Activated T-helper 17 cell treated with anti-CD3 and anti-CD28 coated beads, Interleukin-2, amount 50 U/mL, for 72 hours (primary cell): ENCODE measurements at places on chromosomes 5 and 9. TPM values are rescaled to one million over a fixed set of nuclear protein-coding genes. Genes with fewer than 3 reads are reported as not detected.

DNA sequence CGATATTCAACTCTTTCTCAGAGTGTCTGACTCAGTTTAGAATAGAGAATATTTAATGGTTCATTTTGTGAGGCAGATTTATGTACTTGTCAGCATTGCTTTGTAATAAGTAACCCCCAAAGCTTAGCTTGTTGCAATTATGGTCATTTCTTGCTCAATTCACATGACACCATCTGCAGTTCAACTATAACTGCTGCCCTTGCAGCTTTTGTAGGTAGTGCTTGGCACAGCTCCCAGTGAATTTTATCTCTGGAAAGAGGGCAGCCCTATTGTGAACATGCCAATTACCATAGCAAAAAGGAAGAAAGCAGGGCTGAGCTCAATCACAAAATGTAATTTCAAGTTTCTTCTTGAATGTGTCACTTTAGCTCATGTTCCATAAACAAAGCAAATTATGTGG, 1587.7 kb upstream of the ACO1 start:
- H3K4me1 ChIP-seq = no peaks in the 10 kb centered on the region
- no peak for ATAC-seq
- no peaks in the 10 kb centered on the region for H3K27me3 ChIP-seq
- H3K36me3 ChIP-seq = no peaks in the 10 kb centered on the region
- no peak overlapping the region for H3K27ac ChIP-seq
- H3K4me3 ChIP-seq = no peak overlapping the region

- no peak overlapping the region for H3K4me3 ChIP-seq
- no peak for ATAC-seq
- no peaks in the 10 kb centered on the region for H3K36me3 ChIP-seq
- no peaks in the 10 kb centered on the region for H3K4me1 ChIP-seq
- H3K27me3 ChIP-seq = no peaks in the 10 kb centered on the region
These were observed 129.9 kb downstream of the ZSWIM6 start for GRCh38 chr5:61461926-61462325.

DNA sequence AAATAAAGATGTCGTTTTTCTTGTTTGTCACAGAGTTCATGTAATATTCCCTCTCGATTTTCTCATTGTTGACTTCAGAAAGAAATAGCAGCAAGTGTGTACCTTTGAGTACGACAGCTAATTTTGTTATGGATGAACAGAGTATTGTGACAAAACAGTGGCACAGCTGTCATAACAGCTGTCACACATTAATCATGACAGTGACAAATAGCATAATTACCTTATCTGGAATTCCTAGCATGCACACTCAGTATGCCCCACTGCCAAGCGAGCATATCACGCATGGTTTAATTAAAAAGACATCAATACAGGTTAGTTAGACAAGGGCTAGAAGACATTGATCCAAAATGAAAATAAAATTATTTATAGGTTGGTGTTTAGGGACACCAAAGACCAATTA, 375.1 kb downstream of the SPATA31D1 start:
- no peak overlapping the region for H3K27ac ChIP-seq
- no peaks in the 10 kb centered on the region for H3K4me1 ChIP-seq
- H3K4me3 ChIP-seq = no peak overlapping the region
- H3K36me3 ChIP-seq = no peaks in the 10 kb centered on the region
- ATAC-seq = no peak
- no peaks in the 10 kb centered on the region for H3K27me3 ChIP-seq

DNA sequence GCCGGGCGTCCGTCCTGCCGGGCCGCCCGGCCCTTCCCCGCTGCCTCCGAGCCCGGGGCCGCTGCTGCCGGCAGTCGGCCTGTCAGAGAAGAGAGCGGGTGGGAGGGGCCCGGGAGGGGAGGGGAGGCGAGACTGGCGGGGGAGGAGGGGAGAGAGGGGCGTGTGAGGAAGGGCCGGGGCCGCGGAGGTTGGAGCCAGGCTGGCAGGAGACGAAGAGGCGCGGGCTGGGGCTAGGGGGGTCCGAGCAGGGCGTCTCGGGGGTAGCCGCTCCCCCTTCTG, 570 bp downstream of the CREBRF start:
- peaks cover 19% of the 10 kb centered on the region for H3K36me3 ChIP-seq
- ATAC-seq = peak; percentile 53
- peak overlapping the region; percentile 94 for H3K27ac ChIP-seq

DNA sequence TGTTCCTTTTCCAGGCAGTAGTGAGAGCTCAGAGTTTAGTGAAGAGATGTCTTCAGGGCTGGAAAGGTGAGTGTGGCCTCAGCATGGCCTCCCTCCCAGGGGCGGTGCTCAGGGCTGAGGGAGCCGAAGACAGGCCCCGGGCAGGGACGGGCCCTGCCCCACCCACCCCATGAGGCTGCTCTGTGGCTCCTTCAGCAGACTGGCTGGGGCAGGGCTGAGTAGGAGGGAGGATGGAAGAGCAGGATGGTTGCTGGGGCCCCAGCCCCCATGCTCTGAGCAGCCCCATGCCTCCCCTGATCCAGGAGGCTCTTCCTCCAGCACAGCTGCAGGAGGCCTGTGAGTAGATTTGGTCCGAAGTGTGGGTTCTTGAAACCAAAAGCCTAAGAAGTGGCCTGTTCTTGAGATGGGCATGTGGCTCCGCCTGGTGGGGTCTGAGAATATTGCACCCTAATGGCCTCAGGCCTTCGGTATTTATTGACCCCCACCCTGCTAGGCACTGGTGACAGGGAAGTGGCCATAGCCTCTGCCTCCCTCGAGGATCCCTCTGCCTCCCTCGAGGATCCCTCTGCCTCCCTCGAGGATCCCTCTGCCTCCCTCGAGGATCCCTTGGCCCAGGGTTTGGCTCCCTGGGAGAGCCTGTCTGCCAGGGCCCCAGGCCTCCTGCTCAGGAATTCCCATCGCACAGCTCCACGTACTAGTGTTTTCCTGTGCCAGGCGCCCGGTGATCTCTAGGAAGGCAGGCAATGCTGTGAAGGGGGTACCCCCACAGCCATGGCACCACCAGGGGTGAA, 65.4 kb upstream of the GARNL3 start:
- H3K4me3 ChIP-seq = no peak overlapping the region
- no peaks in the 10 kb centered on the region for H3K4me1 ChIP-seq
- H3K27ac ChIP-seq = peak overlapping the region; percentile 30
- H3K27me3 ChIP-seq = no peaks in the 10 kb centered on the region

- no peaks in the 10 kb centered on the region for H3K36me3 ChIP-seq
- H3K4me3 ChIP-seq = no peak overlapping the region
- H3K27ac ChIP-seq = no peak overlapping the region
- no peak for ATAC-seq
- H3K27me3 ChIP-seq = no peaks in the 10 kb centered on the region
These were observed 19.0 kb downstream of the NACC2 start for GRCh38 chr9:136075881-136076678.

DNA sequence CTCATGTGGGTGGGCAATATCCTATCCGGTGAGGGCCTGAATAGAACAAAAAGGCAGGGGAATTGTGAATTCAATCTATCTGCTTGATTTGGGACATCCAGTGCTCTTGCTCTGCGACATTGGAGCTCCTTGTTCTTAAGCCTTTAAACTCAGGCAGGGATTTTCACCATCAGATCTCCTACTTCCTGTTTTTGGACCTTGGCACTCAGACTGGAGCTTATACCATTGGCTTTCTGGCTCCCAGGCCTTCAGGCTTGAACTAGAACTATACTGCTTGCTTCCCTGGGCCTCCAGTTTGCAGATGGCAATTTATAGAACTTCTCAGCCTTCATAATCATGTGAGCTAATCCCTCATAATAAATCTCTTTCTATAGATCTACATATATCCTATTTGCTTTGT, 134.3 kb upstream of the CLINT1 start:
- H3K36me3 ChIP-seq = no peaks in the 10 kb centered on the region
- peaks cover 15% of the 10 kb centered on the region for H3K4me1 ChIP-seq
- H3K27me3 ChIP-seq = peaks cover 30% of the 10 kb centered on the region
- H3K27ac ChIP-seq = no peak overlapping the region

DNA sequence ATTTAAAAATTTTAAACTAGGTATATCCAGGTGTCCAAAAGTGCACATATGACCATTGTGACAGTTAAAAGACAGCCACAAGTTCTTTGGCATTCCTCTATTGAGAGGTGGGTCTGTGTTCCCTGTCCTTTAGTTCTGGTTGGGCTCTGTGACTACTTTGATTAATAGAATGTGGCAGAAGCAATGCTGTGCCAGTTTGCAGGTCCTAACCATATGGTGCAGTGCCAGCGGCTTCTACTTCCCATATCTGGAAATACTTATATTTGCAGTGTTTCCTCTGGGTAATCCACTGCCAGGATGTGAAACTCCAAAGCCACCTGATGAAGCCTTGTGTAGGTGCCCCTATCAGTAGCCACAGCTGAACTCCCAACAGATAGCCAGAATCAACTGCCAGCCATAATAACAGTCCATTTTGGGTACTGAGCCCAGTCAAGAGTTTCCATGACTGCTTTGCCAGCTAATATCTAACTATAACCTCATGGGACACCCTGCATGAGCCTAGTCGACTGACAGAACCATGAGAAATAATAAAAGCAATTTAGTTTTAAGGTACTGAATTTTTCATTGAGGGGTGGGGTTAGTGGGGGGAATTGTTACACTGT, 361.0 kb upstream of the SEMA6A start:
- H3K36me3 ChIP-seq = no peaks in the 10 kb centered on the region
- H3K4me3 ChIP-seq = no peak overlapping the region
- no peaks in the 10 kb centered on the region for H3K4me1 ChIP-seq
- no peak overlapping the region for H3K27ac ChIP-seq
- no peak for ATAC-seq
- peaks cover 5% of the 10 kb centered on the region for H3K27me3 ChIP-seq

- H3K4me1 ChIP-seq = peaks cover 13% of the 10 kb centered on the region
- no peaks in the 10 kb centered on the region for H3K27me3 ChIP-seq
- peak; percentile 94 for ATAC-seq
These were observed 284.8 kb downstream of the CRB2 start for GRCh38 chr9:123640792-123641222.

GRCh38 chr9:14768405-14769229, 46.1 kb upstream of the CER1 start:
- H3K4me3 ChIP-seq = no peak overlapping the region
- no peaks in the 10 kb centered on the region for H3K4me1 ChIP-seq
- ATAC-seq = no peak
- H3K27me3 ChIP-seq = peaks cover 22% of the 10 kb centered on the region
- no peaks in the 10 kb centered on the region for H3K36me3 ChIP-seq

GRCh38 chr5:168047669-168048111, 243.8 kb upstream of the WWC1 start:
- H3K4me3 ChIP-seq = no peak overlapping the region
- ATAC-seq = no peak
- H3K36me3 ChIP-seq = no peaks in the 10 kb centered on the region
- peaks cover 7% of the 10 kb centered on the region for H3K27me3 ChIP-seq

GRCh38 chr5:55620009-55620765, 85.4 kb upstream of the PLPP1 start:
- H3K36me3 ChIP-seq = no peaks in the 10 kb centered on the region
- no peak for ATAC-seq
- no peak overlapping the region for H3K4me3 ChIP-seq

- no peak overlapping the region for H3K4me3 ChIP-seq
- ATAC-seq = peak; percentile 57
- H3K27ac ChIP-seq = peak overlapping the region; percentile 12
- H3K4me1 ChIP-seq = peaks cover 21% of the 10 kb centered on the region
These were observed 568.5 kb downstream of the RAB3C start for GRCh38 chr5:59151162-59151889.

Gene FCN1
- total RNA-seq = not detected

Gene FOXE1
- not detected for total RNA-seq

Gene SLCO4C1
- 0.08 TPM for total RNA-seq

Gene PRPF4
- total RNA-seq = 41.3 TPM
